ENCODE measurements at places on chromosomes 2 and 18.

DNA sequence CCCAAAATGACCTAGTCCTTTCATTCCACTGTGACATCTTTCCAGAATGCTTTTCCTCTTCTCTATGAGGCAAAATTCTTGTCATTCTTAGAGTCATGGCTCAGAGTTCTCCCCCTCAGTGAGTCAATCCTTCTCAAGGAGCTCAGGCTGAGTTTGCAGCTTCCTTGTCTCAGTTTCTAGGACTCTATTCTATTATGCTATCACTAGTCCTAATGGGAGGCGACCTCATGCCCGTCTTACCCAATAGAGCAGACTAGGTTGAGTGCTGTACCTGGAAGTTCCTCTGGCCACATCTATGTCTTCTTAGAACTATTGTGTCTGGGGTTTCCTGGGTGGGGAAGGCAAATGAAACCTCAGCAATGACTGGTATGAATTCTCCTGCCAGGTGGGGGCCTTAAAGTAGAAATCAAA is 51.5 kb downstream of the HAUS1 start:
- DNase-seq = peak; percentile 36

DNA sequence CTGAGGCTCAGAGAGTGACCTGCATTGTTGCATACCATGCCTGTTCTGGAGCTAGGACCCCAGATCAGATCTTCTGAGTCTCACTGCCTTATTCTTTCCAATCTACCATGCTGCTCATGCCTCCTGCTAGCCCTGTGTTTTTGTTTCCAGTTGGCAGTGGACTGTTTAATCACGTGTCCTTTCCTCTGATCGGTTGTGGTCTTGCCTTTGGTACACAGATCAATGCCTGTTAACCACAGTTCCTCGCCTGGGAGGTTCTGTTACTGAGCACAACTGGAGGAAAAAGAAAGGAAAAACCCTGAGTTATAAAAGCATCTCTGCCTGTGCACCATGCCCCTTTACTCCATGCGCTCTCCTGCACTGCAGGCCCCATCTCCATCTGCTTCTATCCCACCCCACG is 329.1 kb downstream of the SETBP1 start:
- no peak for DNase-seq

GRCh38 chr18:6521803-6522418 is 107.2 kb upstream of the L3MBTL4 start:
- DNase-seq = no peak

DNA sequence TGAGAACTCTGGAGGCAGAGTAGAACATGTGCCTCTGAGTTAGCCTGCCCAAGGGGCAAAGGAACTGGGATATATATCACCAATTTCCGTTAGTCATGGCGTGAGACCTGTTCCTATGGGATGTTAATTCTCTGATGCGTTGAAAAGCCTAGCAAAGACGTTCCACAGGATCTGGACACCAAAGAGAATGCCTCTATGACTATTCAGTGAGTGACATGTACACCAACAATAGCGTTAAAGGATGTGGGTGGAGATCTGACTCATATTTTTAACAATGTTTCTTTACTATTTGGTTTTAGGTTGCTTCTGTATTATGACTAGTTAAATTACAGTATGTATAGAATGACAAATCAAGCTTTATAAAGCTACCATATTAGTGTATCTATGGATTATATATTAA is 320.9 kb upstream of the MC4R start:
- no peak for DNase-seq

DNA sequence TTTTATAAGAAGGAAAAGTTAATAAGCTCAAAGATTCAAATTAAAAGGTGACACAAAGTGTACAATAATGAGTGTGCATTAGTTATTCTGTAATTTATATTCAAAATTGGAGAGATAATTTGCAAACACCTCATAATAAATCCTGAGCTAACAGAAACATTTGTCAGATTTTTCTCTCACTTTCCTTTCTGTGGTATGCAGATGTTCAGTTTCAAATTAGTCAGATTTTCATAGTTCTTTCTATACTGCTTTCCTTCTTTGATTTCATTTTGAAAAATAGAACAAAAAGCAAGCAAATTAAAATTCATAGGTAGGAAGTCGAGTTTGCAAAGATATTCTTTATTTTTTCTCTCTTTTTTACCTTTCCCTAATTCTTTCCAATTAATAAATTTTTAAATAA is 1420.1 kb upstream of the NXPH2 start:
- DNase-seq = no peak

DNA sequence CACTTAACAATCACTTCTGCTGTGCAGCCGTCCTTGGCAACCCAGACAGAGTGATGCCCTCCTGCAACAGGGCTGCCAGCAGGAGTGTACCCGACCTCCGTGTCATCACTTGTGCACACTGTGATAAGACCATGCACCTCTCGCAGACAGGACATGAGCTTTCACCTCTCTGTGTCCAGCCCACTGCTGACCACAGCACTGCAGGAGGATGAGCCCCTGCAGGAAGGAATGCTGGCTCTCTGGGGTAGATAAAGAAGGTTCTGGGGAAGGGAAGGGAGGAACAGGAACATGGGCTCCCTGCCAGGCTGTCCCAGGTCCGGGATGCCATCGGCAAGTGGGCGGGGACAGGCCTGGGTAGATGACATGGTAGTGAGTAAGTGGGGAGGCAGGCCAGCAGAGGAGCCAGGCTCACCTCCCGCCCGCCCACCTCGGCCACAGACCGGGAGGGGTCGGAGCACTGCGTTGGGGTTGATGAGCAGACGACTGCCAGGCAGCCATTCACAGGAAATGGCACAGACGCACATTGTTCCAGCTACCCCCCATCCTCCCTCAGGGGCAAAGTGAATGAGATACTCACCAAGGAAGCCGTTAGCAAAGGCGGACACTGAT is 18.6 kb upstream of the COL6A3 start:
- DNase-seq = peak; percentile 69

- no peak for DNase-seq
These were observed 7.9 kb upstream of the CFAP36 start for GRCh38 chr2:55511508-55512124.

DNA sequence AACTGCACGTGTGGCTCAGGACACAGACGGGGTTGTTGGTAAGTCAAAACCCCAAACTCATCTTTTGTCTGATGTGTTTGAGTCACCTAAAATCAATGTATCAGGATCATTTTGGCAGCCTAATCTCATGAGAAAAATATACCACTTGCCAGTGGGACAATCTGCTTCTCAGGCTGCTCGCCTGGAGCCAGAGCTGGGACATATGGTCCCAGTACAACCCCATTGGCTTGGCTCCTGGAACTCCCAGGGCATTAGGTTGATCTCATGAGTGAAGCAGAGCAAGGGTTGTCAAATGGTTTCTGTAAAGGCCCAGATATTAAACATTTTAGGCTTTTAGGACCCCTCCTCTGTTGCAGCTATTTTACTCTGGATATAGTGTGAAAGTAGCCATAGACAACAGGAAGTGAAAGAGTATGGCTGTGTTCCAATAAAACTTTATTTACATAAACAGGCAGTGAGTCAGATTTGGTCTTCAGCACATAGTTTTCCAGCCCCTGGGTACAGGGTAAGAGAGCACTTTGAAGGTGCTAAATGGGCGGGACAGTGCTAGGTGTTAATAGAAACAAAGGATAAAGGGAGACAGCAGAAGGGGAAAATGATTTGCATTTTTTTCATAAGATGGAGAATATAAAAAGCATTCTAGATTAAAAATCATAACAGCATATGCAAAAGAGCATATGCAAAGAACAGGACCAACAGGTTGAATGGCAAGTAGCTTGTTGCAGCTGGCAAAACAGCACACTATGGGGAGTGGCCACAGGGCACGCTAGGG is 290.8 kb downstream of the KCNS3 start:
- no peak for DNase-seq

All from stimulated activated CD4-positive, alpha-beta T cell treated with anti-CD3 and anti-CD28 coated beads, Interleukin-15, amount 100 ng/mL, for 1 hour (primary cell).